ENCODE measurements at places on chromosomes 7 and 10.

GRCh38 chr10:119700321-119700954, 25.4 kb upstream of the INPP5F start:
- DNase-seq, result no peak

DNA sequence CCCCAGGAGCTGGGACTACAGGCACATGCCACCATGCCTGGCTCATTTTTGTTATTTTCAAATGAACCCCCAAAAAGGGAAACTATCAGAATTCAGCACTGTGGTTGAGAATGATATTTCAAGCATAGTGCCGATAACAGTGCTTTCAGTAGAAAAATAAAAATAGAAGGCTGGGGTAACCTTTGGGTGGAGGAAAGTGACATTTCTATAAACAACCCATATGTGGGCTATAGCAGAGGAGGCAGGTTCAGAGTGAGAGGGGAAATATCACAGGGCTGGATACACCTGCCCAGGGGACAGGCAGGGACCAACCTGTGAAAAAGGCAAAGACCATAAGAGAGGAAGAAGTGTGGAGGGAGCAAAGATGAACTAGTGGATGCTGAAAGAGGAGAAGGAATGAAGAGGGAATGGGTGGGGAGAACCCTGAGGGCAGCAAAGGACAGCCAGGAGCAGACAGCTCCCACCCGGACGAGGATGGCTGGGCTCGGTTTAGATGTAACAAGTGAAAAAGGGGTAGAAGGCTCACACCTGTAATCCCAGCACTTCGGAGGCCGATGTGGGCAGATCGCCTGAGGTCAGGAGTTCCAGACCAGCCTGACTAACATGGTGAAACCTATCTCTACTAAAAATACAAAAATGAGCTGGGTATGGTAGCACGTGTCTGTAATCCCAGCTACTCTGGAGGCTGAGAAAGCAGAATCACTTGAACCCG, 56.5 kb downstream of the MAP3K8 start:
- no peak for DNase-seq

- peak; percentile 29 for DNase-seq
These were observed 39.4 kb upstream of the GDF10 start for GRCh38 chr10:47260505-47261111.

- no peak for DNase-seq
These were observed 34.9 kb downstream of the FRMPD2 start for GRCh38 chr10:48239618-48240017.

GRCh38 chr7:156620291-156620675, 20.3 kb upstream of the RNF32 start:
- no peak for DNase-seq

- no peak for DNase-seq
These were observed 296.9 kb downstream of the SORCS3 start for GRCh38 chr10:104938031-104938430.

DNA sequence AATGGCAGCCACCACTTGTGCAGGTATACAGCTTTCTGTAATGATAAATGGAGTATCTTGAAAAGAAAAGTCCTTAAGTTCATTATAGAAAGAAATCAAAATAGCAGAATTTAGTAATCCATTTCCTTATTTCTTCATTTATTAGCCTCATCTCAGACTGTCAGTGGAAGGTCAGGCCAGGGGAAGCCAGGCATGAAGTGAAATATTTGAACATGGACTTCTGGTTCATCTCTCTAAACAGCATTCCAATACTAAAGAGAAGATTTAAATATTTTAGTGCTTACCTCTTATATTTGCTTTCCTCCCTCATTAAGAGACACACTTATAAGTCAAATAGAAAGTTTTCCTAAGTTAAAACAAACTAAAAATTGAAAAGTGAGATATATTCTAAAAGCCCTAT, 26.8 kb downstream of the TRDMT1 start:
- no peak for DNase-seq

DNA sequence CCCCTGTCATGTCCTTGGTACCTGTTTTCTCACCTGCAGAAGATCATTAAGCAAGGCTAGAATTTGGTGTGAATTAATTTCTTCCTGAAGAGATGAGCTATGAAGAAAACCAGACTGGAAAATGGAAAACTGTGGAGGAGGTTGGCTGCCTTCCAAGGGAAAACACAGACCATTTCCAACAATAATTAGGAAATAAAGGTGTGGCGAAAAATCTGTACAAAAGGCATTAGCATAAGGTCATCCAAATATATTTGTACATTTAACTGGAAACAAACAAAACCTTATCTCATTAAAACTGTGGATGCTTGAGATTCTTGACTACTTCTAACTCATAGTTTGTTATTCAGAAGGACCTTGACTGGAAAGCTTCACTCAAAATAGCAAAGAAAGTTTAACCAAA, 1.7 kb downstream of the STN1 start:
- no peak for DNase-seq

GRCh38 chr7:101216001-101216859, 1.2 kb downstream of the PLOD3 start:
- no peak for DNase-seq

GRCh38 chr10:124717911-124718741, 26.1 kb downstream of the FAM53B start:
- peak; percentile 80 for DNase-seq

GRCh38 chr10:89426230-89426868, 12.0 kb downstream of the IFIT5 start:
- no peak for DNase-seq

- no peak for DNase-seq
These were observed 1567.3 kb upstream of the LRRTM3 start for GRCh38 chr10:65358565-65358964.

- DNase-seq, result no peak
These were observed 190.3 kb downstream of the CHCHD3 start for GRCh38 chr7:132891554-132891953.

DNA sequence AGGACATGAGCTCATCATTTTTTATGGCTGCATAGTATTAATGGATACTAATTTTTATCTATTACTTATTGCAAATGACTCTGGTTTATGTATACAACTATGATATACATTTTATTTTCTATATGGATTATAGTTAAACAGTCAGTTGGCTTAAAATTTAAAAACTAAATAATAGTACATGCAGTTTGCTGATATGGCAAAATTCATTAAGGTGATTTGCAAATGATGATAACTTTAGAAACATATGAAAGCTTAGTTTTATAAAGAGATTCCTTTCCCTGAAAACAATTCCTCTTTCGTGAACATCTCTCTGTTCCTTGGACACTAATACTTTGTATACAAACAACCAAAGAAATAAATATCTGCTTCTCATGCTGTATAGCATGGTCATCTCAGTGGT, 165.5 kb upstream of the SEMA3E start:
- no peak for DNase-seq

- no peak for DNase-seq
These were observed 17.6 kb downstream of the PODXL start for GRCh38 chr7:131538813-131539179.

- no peak for DNase-seq
These were observed 183.7 kb downstream of the SORCS1 start for GRCh38 chr10:106980495-106981451.

GRCh38 chr7:18895456-18895855, 222.0 kb downstream of the TWIST1 start:
- no peak for DNase-seq

- no peak for DNase-seq
These were observed 5.4 kb upstream of the HABP2 start for GRCh38 chr10:113547426-113547825.

GRCh38 chr10:5033061-5033778, 29.6 kb upstream of the AKR1C2 start:
- no peak for DNase-seq

GRCh38 chr10:88063861-88064557, 200.6 kb downstream of the PTEN start:
- no peak for DNase-seq

GRCh38 chr10:25405871-25406270, 231.1 kb downstream of the GPR158 start:
- no peak for DNase-seq

- DNase-seq, result no peak
These were observed 1247.4 kb upstream of the SORCS1 start for GRCh38 chr10:108411894-108412293.

GRCh38 chr10:103472005-103472404, 7.0 kb downstream of the CALHM3 start:
- no peak for DNase-seq

- no peak for DNase-seq
These were observed 72.2 kb upstream of the IL6 start for GRCh38 chr7:22654831-22655230.

DNA sequence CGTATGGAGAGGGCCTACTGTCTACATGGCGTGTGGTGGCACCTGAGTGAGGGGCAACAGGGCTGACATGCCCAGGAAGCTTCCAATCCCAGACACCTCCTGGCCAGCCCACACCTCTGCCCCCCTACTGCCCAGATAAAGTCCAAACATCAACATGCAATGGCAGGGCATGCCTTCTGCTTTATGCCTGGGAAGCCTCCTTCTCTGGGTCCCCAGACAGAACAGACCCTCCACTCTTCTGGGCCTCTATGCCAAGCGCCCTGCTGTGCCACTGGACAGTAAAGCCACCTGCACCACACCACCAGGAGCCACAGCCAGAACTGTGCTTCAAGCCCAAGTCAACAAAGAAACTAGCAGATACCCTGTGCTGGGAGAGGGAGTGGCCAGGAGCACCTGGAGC, 12.5 kb downstream of the TMEM72 start:
- no peak for DNase-seq

DNA sequence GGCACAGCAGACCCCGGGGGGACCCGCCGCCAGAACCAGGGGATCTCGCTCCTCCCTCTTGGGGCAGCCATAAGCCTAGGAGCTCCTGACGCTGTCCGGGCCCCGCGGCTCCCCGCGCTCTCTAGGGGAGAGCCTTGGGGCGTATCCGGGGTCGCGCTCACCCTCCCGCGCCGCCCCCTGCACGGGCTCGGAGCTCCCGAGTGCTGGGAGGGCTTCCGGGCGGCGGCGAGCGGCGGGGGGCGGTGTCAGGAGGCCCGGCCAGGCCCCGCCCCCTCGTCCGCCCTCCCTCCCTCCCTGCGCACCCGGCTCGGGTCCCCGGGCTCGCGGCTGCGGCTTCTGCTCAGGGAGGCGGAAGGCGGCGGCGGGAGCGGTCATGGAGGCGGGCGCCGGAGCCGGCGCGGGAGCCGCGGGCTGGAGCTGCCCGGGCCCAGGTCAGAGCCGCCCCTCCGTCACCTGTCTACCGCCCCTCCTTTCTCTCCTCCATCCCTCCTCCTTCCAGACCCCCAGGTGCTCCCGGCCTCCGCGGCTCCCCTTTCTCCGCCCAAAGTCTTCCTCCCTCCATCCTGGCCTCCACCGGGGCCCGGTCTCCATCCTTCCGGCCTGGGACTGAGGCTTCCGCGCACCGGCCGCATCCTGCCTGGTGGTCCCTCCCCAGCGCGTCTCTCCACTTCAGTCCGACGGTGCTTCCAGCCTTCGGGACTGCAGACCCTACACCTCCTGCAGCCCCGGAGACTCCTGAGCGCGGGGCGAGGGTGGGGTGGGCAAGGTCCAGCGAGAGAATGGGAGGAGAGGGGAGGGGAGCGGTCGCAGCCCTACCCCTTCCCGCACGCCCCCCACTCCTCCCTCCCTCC, at the start of gene CCDC136:
Gene CCDC136 (plus strand): TSS at position 848 of the 851 bp plus-strand sequence. CDS start 444 bp downstream, outside the sequence.
- peak; percentile 88 for DNase-seq

- no peak for DNase-seq
These were observed 31.7 kb upstream of the DGKI start for GRCh38 chr7:137878333-137878961.

DNA sequence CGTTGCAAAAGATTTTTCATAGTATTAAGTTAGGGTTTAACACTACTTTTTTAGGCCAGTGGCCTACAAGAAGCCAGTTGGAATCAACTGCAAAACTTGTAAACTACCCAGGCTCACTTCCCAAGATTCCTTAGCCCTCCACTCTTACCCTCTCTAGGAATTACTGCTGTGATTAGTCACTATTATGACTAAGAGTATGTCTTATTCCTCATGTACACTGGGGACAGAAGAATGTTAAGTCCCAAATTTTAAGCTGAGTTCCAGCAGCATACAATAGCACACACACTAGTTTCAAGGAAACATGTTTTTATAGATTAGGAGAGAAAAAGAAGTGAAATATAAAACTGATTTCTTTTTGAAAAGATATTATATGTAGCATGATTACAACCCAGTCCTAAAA, 42.8 kb downstream of the FBXL13 start:
- no peak for DNase-seq

GRCh38 chr10:74991435-74991834, 120.0 kb upstream of the SAMD8 start:
- DNase-seq, result no peak

GRCh38 chr10:79905322-79906314, 43.3 kb downstream of the SFTPD start:
- peak; percentile 37 for DNase-seq

GRCh38 chr7:158664406-158664805, 40.2 kb downstream of the NCAPG2 start:
- DNase-seq, result no peak

GRCh38 chr10:87546210-87546609, 41.5 kb downstream of the MINPP1 start:
- no peak for DNase-seq

DNA sequence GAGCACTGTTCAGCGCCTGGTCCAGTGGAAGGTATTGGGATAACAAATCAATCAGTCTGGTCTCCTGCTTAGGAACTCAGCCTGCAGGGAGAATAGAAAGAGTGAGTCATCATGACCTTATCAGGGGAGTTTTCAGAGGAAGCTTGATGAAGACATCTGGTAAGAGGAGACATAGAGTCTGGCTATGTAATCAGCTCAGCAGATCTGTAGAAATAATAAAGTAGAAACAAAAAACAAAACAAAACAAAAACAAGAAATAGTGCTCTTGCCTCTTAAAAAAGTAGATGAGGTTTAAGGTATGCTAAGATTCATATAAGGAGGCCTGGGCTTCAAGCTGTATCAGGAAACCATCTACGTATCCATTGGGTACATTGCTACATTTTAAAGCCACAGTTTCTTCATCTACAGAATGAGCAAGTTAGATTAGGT, 14.4 kb downstream of the TAS2R41 start:
- no peak for DNase-seq

DNA sequence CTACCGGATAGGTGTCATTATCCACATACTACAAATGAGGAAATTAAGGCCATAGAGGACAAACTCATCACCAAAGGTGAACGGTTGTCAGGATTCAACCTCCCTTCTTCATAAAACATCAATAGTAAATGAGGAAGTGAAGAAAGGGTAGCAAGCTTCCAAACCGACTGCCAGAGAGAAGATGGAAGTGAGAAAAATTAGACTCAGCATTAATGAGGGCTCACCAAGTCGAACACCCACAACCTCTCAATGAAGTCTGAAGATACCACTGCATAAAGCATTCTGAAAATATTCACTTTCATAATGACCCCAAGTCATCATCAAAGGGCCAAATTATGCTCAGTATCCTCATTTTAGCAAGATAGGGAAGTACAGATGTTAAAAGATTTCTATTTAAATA, 29.6 kb downstream of the ABCB4 start:
- DNase-seq, result no peak

- DNase-seq, result no peak
These were observed 45.3 kb upstream of the GTF2I start for GRCh38 chr7:74612015-74612829.

- DNase-seq, result no peak
These were observed 209.5 kb upstream of the INHBA start for GRCh38 chr7:41912426-41912825.

DNA sequence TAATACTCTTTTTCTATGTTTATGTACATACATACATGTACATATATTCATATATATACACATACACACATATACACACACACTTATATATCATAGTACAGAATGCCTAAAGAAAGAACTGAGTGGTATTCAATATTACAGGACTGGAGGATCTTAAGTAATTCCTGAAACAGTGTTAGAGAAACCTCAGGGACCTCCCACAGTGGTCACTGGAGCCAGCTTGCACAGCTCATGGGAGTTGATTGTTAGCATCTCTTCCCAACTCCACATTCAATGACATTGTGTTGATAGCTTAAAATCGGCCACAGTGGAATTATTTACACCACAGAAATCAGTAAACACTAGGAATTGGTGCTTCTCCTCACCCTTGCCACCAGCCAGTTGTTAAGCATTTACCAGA, 6.0 kb downstream of the LRRC17 start:
- no peak for DNase-seq
